ENCODE measurements at places on chromosomes 12 and 14.

- DNase-seq: no peak
Measured at GRCh38 chr12:79274501-79275064, 410.0 kb downstream of the SYT1 start.

GRCh38 chr12:63093711-63094110 is 57.3 kb downstream of the AVPR1A start:
- DNase-seq: no peak

DNA sequence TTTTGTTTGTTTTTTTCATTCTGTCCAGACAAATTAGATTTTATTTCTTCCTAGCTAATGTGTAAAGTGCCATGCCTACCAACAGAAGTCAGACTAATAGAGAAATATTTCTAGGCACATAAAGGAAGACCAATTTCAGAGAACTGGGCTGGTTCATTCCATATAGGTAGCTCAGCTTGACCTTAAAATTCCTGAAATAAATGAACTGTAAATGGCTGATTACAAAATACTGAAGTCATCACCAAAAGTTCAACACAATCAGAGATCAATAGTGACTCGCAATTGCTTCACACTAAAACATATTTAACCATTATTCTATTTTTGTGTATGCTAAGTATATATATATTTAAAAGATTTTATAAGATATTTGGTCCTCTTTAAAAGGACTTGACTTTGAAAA is 34.2 kb downstream of the PTPRB start:
- DNase-seq: no peak

DNA sequence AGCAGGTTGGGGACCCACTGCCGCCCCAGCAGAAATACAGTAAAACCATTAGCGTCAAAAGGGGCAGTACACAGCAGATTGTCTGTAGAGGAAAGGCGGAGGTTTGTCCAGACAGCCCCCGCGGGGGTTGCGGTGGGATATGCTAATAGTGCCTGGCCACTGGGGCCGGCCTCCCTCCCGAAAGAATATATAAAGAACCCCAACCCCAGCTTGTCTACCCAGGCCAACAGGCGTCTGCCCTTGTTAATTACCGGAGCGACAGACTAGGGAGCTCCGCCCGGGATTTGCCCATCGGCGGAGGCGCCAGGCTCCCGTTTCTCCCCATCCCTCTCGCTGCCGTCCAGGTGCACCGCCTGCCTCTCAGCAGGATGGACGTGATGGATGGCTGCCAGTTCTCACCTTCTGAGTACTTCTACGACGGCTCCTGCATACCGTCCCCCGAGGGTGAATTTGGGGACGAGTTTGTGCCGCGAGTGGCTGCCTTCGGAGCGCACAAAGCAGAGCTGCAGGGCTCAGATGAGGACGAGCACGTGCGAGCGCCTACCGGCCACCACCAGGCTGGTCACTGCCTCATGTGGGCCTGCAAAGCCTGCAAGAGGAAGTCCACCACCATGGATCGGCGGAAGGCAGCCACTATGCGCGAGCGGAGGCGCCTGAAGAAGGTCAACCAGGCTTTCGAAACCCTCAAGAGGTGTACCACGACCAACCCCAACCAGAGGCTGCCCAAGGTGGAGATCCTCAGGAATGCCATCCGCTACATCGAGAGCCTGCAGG is at the start of gene MYF5:
TSS of gene MYF5 (plus strand) at position 217 of the 774 bp plus-strand sequence. CDS start at position 369, 152 bp downstream.
- DNase-seq: no peak
